CD4-positive, alpha-beta memory T cell (primary cell): ENCODE measurements at places on chromosomes 6 and 20. TPM values are rescaled to one million over a fixed set of nuclear protein-coding genes. Genes with fewer than 3 reads are reported as not detected.

GRCh38 chr20:31691646-31692275 is 30.9 kb downstream of the BCL2L1 start:
- DNase-seq, result no peak

GRCh38 chr20:2130683-2131082 is 29.1 kb downstream of the STK35 start:
- no peak for DNase-seq

- DNase-seq, result no peak
Observed at GRCh38 chr6:150528648-150529285, 70.9 kb upstream of the PLEKHG1 start.

DNA sequence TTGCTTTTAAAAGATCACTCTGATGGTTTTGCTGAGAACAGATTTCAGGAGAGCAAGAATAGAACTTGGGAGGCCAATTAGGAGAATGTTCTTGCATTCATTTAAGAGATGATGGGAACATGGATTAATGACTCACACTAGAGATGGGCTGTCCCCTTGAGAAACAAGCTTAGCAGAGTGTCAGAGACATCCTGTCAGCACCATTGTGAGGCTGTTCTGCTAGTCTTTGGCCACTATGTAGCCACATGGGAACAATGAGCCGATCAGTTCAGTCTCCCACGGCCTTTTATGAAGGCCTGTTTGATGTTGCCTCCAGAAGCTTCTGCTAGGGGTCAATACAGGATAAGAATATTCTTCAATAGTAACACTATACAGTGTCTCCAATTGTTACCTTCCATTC is 113.0 kb upstream of the EYA4 start:
- no peak for DNase-seq

DNA sequence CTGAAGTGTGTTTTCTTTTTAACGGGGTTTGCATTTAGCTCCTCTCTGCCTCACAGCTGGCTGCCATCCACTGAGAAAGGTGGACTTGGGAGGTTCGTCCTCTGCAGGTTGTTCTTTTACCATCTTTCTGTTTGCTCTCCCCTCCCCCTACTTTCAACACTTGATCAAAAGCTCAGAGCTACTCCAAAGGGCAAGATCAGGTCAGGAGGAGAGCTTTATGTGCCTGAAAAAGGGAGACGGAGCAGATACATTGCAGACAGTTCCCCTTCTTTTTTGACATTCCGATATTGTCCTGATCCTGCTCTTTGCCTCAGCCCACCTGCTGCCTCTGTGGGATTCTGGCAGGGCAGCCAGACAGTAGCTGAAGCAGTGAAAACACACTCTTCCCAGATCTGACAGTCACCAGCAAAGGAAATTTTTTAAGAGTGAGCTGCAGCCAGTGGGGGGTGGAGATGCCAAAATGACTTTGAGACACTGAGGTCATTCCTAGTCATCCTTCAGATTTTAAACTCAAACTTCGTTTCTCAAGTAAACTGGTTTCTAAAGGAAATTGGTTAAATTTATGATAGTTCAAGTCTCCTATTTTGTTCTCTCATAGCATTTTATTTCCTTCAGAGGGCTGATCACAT is 26.5 kb downstream of the SMLR1 start:
- no peak for DNase-seq

DNA sequence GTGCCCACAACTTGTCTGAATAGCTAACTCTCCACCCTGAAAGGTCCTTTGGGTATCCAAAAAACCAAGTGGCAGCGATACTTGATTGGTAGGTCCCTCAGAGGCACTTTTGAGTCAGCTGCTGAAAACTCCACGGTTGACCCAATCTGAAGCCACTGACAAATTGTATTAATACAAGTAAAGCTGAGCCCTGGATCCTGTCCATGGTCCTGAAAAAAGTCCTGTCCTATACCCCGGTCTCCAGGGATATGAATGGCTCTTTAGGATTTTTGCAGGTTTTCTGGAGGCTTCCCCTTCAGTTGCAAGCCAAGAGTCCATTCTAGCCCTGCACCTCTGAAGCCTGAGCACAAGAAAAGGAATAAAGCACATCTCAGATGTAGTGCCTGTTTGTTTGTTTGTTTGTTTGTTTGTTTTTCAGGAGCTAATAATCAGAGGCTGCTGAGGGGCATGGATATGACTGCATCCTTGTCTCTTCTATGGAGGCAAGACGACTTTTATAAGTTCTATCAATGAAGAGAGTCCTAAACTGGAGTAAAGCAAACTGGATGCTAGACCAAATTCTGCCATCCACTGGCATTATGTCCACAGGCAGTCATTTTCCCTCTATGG is 1.7 kb upstream of the SLC12A5 start:
- no peak for DNase-seq

- DNase-seq, result no peak
Observed at GRCh38 chr6:168384045-168385036, 56.6 kb upstream of the SMOC2 start.

GRCh38 chr6:155219299-155219698 is 44.5 kb upstream of the CLDN20 start:
- no peak for DNase-seq

DNA sequence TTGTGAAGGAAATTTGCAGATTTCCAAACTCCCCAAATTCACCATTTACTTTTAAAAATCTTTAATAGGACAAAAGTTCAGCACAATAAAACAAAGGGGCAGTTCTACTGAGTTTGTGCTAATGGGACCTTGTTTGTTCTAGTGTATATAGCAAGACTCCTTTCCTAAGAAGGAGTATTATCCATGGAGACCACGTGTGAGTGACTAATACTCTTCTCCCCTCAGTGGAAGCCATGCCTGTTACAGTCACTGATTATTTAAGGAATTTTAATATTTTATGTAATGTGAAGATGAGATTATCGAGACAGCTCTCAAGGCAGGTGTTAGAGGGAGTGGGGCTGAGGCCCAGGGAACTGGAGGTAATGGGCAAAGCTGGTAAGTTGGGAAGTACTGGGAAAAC is 16.4 kb upstream of the QKI start:
- no peak for DNase-seq

- peak; percentile 88 for DNase-seq
Observed at GRCh38 chr6:89375427-89376267, 23.1 kb upstream of the UBE2J1 start.

- DNase-seq, result no peak
Observed at GRCh38 chr6:168372889-168373288, 53.3 kb upstream of the DACT2 start.

DNA sequence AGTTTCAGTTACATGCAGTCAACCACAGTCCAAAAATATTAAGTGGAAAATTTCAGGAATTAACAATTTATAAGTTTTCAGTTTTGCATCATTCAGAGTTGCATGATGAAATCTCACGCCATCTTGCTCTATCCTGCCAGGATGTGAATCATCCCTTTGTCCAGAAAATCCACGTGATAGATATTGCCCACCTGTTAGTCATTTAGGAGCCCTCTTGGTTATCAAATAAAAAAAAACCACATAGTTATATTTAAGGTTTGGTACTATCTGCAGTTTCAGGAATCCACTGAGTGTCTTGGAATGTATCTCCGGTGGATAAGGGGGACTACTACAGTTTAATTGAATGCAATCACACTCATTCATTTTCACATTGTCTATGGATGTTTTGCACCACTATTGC is 1249.0 kb upstream of the CITED2 start:
- DNase-seq, result no peak

- no peak for DNase-seq
Observed at GRCh38 chr20:25860531-25861150, 164.0 kb upstream of the ZNF337 start.

- DNase-seq, result no peak
Observed at GRCh38 chr6:128114164-128114563, 213.3 kb upstream of the THEMIS start.

DNA sequence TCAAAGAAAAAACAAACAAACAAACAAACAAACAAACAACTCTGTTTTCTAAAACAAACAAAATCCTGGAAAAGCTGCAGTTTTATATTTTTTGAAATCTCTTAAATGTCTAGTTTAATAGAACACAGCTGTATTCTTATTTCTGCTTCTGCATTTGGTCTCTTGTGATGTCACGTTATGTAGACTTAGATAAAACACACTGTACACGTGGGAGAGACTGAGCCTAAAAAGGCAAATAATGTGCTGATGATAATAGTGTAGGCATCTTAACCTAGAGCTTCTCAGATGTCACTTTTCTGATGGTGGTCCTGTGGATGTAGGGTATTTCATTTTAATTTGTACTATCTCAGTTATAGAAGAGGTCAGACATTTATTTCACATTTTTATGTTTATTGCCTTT is 261.7 kb downstream of the UTRN start:
- no peak for DNase-seq

DNA sequence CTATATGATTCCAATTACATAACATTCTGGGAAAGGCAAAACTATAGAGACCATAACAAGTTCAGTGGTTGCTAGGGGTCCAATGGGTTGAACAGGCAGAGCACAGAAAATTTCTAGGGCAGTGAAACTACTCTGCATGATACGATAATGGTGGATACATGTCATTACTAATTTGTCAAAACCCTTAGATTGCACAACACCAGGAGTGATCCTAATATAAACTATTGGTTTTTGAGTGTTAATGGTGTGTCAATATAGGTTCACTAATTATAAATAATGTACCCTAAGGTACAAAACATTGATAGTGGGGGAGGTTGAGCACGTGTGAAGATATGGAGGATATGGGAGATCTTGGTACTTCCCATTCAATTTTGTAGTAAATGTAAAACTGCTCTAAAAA is 42.4 kb upstream of the PLN start:
- DNase-seq, result no peak

- DNase-seq, result no peak
Observed at GRCh38 chr20:43092386-43093088, 97.2 kb downstream of the PTPRT start.

- no peak for DNase-seq
Observed at GRCh38 chr20:1816384-1817381, 78.5 kb upstream of the SIRPA start.

DNA sequence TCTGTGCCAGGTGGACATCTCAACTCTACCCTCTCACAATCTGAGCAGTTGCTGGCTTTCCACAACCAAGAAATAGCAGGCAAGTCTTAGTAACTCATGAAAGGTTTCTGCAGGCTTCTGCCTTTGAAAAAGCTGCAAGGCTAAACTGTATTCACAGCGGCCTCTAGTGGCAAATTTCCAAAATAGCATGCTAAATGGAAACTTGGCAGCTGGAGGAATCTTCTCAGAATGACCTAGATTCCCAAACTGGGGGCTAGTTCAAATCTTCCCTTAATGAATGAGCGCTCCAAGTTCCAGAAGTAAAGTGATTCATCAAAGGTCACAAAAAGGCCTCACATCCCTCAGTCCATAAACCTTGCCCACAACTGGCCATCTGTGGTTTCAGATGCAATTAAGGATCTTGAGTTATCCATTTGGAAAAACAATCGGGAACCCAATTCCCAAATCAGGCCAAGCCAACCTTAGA is 11.9 kb upstream of the CPNE5 start:
- peak; percentile 47 for DNase-seq

GRCh38 chr6:100186552-100186951 is 192.5 kb upstream of the MCHR2 start:
- no peak for DNase-seq

GRCh38 chr6:168370310-168370991 is 50.9 kb upstream of the DACT2 start:
- DNase-seq, result peak; percentile 47

GRCh38 chr6:81764531-81764930 is 12.1 kb upstream of the TENT5A start:
- DNase-seq, result no peak

DNA sequence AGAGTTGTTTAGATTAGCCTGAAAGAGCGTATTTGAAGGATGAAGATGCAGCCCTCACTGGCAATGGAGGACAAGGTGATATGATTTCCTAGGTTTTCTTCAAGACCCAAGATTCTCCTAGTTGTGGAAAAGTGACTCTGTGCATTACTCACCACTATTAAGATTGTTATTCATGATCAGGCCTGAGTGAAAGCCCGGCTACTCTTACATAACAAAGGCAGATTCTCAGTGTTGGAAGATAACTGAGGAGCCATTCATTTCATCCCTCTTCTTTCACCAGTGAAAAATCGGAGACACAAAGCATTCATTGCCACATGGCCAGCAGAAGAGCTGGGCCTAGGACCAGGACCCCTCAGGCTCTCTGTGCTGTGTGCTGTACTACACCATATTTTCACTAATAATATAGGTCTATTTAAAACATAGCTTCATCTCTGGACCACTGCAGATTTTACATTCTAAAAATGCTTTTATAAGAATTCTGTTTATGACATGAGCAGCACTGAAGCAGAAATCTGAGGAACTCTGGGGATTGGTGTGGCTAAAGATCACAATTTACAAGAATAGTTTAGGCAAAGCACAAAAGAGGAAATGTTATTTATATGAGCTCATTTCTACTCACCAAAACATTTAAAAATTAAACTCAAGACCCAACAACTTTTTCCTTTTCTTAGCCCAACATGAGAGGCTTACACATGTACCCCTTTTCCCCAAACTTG is 181.9 kb upstream of the CCN2 start:
- DNase-seq, result no peak

- no peak for DNase-seq
Observed at GRCh38 chr6:143200167-143200770, 139.6 kb downstream of the AIG1 start.

- peak; percentile 39 for DNase-seq
Observed at GRCh38 chr20:2005831-2006426, 12.1 kb upstream of the PDYN start.

DNA sequence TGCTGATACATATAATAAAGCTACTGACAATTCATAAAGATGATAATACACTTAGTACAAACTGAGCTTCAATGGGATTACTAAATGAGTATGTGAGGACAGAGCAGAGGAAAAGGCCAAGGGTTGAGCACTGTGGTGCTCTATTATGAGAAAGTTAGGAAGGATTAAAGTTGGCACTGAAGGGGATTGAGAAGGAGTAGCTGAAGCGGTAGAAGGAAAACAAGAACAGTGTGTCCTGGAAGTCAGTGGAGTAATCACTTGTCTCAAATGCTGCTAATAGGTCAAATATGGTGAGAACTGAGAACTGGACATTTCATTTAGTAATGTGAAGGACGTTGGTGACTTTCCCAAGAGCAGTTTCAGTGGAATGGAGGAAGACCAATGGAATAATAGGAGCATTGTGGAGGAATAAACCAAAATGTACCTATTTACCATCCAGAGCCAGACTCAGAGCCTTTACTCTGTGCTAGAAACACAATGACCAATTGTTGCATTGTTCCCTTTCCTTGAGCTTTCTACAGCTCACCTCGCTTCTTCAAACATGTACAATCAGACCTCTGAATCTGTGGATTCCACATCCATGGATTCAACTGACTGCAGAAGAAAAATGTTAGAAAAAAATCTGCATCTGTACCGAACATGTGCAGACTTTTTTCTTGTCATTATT is 255.9 kb downstream of the LAMA2 start:
- DNase-seq, result no peak

The C6orf52 gene
- total RNA-seq, result 1.5 TPM

The CALHM5 gene
- total RNA-seq, result not detected

The FLOT1 gene
- 75.3 TPM for total RNA-seq

The FKBP1C gene
- total RNA-seq, result not detected

The MYLIP gene
- 17.5 TPM for total RNA-seq

The SLC22A2 gene
- total RNA-seq, result not detected

The PRL gene
- total RNA-seq, result not detected

The ECT2L gene
- total RNA-seq, result not detected

The PPIL1 gene
- total RNA-seq, result 9.2 TPM

The HLA-DQA1 gene
- 6.7 TPM for total RNA-seq

The SLC52A3 gene
- total RNA-seq, result not detected
